ENCODE measurements at places on chromosomes 3 and 15.

GRCh38 chr3:106332884-106333283 lies 464.1 kb upstream of the CBLB start:
- no peak for DNase-seq

- no peak for DNase-seq
Observed at GRCh38 chr3:105538483-105538882, 171.8 kb downstream of the ALCAM start.

- DNase-seq = no peak
Observed at GRCh38 chr3:23161308-23161707, 41.8 kb upstream of the UBE2E2 start.

DNA sequence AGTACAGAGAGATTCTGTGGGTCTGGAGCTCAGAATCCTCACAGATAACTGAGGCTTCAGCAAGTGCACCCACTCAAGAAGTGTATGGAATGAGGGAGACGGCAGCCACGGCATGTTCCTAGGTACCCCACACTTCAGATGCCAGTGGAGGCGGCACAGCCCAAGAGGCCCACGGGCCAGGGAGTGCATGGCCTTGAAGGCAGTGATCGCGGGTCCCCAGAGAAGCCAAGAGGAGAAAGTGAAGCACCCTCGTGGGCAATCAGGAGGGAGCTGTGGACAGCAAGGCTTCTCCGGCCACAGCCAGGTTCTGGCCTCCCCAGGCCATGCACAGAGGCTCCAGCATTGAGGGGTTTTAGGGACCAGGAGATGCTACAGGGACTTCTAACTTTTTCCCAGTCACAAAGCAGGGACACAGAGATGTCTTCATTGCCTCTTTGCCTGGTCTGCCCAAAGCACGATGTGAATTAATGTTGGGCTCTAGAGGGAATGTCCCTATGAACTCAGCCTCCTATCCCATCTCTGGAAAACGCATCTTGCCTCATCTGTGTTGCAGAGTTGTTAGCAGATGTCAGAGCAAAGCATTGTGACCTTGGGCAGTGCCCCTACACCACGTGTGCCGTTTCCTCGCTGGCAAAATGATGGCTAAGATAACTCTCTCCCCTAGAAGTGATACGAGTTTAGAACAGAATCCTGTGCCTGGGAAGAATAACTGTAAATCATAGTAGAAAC lies 2.6 kb upstream of the MAP6D1 start:
- no peak for DNase-seq

DNA sequence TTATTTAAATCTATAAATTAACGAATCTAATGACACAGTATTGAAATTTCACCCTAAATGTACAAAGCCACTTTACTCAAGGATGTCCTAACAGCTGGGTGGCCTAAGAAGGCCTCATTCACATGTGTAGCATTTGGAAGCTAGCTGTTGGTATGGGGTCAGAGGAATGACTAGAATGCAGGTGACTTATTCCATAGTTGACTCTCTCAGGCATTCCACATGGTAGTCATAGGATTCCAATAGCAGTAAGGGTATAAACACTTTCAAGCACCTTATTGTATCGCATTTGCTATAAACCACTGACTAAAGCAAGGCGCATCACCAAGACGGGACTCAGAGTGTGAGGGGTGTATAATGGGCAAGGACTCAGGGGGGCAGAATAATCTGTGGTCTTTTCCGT lies 294.8 kb upstream of the EPHA3 start:
- no peak for DNase-seq

GRCh38 chr15:26376243-26376642 lies 396.6 kb downstream of the GABRB3 start:
- no peak for DNase-seq

- no peak for DNase-seq
Observed at GRCh38 chr15:58534556-58534955, 102.8 kb downstream of the LIPC start.

DNA sequence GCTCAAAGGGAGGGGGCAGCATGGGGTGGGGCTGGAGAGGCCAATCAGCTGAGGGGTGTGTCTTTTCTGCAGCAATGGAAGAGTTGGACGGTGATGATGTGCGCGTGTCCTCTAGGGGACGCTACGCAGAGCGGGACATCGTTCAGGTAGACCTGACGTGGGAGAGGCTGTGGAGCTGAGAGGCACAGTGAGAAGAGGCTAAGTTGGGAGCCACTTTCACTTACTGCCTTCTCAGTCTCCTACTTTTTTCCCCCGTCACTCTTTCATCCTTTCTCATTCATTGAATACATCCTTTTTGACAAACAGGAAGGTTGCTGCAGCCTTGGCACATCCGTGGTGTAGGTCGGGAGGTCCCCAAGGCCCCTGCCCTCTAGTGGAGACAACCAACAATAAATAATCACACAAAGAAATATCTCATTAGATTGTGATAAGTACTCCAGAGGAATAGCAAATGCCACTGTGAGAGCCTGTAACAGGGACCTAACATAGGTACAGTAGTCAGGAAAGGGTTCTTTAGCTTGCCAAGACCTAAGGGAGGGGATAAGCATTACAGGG lies 4.4 kb upstream of the BRPF1 start:
- DNase-seq = no peak

DNA sequence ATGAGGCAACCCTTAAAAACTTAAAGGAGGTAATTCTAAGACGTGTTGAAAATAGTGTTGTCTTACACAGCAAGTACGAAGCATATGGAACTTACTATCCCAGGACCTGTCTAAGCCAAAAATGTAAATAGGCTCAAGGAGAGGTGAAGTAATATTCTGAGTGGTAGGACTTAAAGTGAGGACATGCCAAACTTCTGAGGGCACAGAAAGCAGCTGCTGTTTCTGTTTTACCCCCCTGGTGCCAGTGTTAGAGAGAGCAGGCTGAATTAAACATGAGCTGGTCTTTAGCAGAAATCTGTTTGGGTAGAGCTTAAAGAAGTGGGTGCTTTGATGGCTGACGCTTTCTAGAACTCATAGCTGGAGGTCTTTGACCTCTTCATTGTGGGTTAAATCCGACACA lies 149.7 kb upstream of the NPHP3 start:
- no peak for DNase-seq

DNA sequence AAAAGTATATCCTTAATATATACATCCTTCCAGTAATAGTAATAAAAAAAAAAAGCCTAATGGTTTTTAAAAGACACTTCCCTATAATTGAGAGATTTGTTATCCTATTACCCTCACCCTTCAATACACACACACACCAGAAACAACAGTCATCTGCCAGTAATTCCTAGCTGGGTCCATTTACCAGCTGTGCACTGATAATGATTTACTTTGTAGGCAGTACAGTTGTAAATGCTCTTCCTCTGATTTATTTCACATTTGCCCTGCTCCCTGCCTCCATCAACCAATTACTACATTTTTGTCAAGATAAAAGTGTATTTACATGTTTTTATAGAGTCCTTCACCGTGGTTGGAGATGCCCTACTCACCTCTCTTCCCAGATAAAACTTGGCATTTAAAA lies 12.4 kb downstream of the TPM1 start:
- no peak for DNase-seq

GRCh38 chr3:195025056-195025883 lies 245.7 kb downstream of the XXYLT1 start:
- no peak for DNase-seq

- DNase-seq = no peak
Observed at GRCh38 chr3:190077395-190078045, 43.2 kb downstream of the P3H2 start.

DNA sequence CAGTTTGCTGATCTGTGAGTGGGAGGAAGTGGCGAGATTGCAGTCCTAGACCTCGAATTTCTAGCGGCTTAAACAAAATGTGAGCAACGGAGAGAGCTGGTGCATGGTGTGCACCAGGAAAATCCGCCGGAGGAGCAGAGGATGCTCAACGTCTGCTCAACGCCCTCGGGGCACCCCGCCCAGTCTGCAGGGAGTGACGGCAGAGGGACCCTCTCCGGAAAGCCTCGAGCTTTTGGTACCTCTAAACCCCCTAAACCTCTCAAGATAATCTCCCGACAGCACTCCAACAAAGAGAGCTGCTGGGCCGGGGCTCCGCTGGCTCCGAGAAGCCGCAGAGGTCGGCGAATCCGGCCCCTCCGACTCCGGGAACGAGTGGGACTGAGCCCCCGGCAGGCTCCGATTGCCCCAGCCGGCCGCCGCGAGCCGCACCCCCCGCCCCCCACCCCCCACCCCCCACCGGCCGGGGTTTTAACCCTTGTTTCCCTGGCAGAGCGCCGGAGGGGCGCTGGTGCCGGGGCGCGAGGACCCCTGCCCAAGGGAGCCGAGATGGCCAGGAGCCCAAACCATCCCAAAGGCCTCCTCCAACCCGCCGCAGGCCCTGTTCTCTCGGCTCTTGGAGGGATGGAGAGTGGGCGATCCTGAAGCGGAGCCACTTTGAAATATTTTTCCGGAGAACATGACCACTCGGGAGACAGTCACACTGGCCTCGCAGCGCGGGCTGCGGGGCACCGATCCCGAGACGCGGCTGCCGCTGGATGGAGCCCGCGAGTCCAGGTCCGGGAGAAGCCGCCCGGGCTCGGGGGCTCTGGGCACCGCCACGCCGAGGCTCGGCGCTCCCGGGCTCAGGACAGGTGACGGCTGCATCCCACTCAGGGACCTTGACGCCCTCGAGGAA lies 1.5 kb downstream of the MEGF11 start:
- peak; percentile 55 for DNase-seq

DNA sequence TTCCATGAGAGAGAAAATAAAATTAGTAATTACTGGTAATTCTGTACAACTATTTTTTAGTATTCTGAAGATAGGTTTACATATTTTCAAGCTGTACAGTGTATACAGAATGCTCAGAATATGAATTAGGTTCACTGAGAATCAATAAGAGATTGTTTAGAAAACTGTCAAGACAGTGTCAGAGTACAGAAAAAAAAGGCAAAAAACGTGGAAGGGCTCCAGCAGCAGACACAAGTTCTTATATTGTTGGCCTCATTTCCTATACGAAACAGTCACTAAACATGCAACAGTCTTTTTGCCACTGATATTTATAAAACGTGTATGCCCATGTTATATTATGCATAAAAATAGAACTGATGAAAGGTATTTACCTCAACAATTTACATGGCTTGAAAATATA lies 103.9 kb downstream of the ISL2 start:
- DNase-seq = no peak

- DNase-seq = no peak
Observed at GRCh38 chr3:69200384-69201068, 78.1 kb upstream of the LMOD3 start.

GRCh38 chr3:56903231-56903782 lies 101.6 kb upstream of the ARHGEF3 start:
- DNase-seq = no peak
